ENCODE measurements at places on chromosomes 13 and 19.
A peak's percentile ranks its signal among the peaks of the same experiment; 100 is the strongest.

GRCh38 chr19:12664406-12665280 lies 1.9 kb downstream of the MAN2B1 start:
- DNase-seq = no peak

- no peak for DNase-seq
Observed at GRCh38 chr13:91664039-91664438, 265.6 kb downstream of the GPC5 start.

DNA sequence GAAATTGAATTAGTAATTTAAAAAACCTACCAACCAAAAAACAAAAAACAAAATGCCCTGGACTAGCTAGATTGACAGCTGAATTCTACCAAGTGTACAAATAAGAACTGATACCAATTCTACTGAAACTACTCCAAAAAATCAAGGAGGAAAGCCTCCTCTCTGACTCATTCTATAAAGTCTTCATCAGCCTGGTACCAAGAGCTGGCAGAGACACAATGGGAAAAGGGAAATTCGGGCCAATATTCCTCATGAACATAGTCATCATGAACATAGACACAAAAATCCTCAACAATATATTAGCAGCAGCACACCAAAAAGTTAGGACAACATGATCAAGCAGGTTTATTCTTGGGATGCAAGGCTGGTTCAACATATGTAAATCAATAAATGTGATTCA lies 2667.7 kb upstream of the PCDH20 start:
- DNase-seq = no peak

DNA sequence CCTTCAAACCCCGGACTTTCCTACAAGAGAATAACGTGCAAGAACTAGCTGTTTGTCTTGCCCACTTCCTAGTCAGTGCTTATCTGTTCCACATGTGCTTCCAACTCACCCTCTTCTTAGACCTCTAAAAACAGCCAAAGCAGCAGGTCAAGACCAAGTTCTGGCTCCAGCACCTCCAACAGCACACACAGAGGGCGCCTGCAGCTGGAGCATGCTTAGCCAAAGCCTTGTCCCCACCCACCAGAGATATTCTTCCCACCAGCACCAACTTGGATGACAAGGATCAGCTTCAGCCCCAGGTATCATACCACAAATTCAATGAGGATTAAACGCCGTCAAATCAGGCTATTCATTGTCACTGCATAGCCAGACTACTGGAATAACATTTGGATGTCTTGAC lies 17.9 kb downstream of the RCBTB1 start:
- DNase-seq = no peak

DNA sequence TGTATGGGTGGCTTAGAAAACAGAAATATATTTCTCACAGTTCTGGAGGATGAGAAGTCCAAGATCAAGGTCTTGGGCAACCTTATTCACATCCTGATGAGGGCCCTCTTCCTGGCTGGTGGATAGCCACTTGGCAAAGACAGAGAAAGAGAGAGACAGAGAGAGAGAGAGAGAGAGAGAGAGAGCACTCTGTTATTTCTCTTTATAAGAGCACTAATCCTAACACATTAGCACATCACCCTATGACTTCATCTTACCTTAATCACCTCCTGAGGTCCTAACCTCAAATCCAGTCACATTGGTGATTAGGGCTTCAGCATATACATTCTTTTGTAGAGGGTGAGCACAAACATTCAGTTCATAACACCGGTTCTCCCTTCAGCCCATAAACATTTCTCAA lies 430.3 kb downstream of the EFNB2 start:
- DNase-seq = no peak

GRCh38 chr13:26604784-26605545 lies 47.5 kb downstream of the WASF3 start:
- DNase-seq = no peak

- no peak for DNase-seq
Observed at GRCh38 chr13:111219950-111220349, 100.5 kb upstream of the TEX29 start.

DNA sequence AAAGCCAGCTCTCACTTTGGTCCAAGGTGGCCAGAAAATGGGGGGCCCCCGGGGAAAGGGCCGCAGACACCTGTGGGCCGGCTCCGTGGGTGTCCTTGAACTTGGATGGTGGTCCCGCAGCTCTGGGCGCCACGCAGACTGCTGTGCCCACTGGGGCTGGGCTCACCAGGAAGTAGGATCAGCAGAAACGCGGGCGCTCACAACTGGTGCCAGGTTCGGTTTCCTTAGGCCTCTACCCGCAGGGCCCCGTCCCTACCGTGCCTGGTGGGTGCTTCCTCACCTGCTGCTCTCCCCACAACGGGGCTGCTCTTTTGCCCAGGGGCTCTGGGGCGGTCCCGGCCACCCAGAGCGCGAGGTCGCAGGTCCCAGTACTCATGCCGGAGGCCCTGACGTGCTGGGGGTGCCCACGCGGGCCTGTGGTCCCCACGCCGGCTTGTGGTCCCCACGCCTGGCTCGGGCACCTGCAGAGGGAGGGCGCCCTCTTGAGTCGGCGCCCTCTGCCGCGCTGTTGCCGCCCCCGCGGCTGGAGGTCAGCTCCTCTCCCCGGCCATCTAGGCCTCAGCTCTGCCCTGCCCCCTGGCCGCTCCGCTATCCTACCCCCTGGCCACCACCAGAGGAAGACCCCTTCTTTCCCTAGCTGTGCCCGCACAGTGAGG lies 1303.6 kb downstream of the UQCRFS1 start:
- DNase-seq = no peak

DNA sequence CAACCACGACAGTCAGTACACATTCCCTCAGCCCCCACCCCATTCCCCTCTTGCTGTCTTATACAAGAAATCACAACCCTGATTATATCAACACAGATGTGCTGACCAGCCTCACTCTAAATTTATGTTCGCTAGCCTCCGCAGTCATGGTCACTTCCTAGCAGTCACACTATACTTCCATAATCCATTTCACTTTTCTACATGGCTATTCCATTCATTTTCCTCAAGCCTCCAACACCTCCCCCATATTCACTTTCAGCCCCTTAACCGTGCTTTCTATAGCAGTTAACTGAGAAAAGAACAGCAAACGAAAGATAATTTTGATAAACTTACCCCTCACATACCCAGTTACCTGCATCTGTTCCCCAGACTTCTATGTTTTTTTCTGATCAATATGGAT lies 8.4 kb downstream of the LSM14A start:
- DNase-seq = no peak

- DNase-seq = no peak
Observed at GRCh38 chr13:99122171-99122570, 78.5 kb upstream of the UBAC2 start.

DNA sequence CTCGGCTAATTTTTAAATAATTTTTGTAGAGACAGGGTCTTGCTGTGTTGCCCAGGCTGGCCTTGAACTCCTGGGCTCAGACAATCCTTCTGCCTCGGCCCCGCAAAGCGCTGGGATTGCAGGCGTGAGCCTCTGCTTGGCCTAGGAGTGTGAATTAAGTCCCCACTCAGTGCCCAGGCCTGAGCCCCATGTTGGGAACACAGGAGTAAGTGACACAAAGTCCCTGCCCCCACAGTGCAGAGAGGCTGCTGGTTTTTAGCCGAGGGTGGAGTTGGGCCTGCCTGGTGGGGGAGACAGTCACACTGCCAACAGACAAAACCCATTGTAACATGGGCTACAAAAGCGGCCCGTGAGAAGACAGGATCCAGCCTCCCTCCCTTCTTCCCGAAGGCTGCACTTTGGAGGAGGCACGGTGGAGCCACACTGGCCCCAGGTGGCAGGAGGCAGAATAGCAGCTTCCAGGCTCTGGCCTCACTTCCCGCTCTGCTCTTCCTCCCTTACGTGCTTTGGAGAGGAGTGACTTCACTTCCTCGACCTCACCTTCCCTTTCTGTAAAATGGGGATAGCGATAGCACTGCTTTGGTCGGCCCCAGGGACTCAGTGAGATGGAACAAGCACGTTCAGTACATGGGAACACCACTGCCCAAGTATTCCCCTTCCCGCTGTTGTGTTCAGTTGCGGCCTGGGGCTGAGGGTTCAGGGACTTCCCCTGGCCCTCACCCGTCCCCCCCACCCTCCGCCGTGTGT lies 15.2 kb upstream of the EHD2 start:
- peak; percentile 24 for DNase-seq

DNA sequence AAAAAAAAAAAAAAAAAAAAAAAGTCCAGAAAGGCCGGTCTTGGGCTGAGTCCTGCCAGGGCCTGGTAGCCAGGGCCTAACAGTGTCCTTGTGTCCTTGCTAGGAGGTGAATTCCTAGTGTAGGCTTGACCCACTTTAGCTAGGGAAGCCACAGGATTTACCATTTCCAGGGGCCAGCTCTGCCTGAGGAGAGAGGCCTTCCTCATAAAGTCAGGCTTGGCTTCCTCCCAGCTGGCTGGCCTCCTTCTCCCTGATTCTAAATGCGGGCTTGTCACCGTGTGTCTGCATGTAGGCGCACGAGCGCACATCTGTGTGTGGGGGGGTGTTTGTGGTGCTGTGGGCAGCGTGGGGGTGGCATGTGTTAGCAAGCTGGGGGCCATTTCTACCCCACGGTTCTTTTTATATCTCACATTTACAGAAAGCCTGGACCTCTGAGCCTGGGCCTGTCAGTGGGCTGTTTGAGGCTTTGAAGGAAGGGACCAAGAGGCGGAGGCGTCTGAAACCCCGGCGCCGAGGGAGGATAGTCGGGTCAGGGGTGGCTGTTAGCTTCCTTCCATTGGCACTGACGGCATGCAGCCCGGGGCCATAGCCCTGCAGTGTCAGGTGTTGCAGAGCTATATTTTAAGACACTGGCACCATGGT lies 31.7 kb downstream of the IER2 start:
- peak; percentile 53 for DNase-seq

DNA sequence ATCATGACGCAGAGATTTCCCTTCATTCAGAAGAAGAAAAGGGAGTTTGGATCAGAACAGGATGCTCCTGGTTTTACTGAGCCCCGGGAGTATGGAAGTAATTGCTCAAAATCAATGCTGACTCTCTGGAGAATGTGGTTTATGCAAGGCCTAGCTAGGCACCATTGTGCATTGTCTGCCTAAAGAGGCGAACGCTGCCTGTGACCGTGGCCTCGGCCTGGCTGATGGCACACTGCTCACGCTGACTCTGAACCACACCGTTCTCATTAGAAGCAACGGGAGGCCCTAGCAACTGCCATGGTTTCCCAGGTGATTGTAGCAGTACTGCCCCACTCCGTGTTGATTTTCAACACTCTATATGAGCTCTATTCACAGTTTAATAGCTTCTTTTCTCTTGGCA lies 41.7 kb upstream of the UBL3 start:
- DNase-seq = no peak

Measured in stimulated activated CD8-positive, alpha-beta memory T cell treated with anti-CD3 and anti-CD28 coated beads, Interleukin-15, amount 100 ng/mL, for 48 hours (primary cell).